ENCODE measurements at places on chromosomes 2 and 18.

DNA sequence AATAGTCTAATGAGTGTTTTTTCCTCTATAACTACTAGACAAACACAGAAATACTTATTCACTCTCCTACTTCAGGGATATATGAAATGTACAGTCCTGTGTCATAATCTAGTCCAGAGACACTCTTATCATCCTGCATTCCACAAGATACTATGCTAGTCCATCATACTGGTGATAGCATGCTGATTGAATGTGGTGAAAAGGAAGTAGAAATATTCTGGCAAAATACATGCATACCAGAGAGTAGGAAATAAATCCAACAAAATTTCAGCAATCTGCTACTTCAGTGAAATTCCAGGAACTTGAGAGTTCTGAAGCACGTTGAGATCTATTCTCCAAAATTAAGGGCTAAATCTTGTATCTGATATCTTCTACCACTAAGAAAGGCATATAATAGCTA is 353.9 kb downstream of the PID1 start:
- DNase-seq, result no peak

DNA sequence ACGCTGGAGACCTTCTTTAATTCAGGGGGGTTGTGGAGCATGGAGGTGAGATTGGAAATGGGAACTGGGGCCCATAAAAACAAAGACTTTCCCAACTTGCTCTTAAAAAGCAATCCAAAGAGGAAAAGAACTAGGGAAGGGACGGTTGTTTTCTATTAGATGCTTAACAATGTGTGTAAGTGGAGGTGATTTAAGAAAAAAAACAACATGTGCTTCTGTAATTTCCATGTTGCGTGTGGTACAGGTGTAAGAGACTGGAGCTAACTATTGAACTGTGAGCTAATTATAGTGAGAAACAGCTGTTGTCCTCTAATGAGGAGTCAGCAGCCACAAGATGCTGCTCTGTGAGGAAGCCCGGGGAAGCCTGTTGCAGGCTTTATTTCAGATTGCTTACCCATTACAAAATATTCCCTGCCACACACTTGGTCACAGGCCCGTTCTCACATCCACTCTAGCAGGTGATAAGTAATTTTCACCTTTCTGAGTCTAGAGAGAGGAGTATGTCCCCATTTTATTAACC is 280.6 kb upstream of the PARD3B start:
- DNase-seq, result no peak

DNA sequence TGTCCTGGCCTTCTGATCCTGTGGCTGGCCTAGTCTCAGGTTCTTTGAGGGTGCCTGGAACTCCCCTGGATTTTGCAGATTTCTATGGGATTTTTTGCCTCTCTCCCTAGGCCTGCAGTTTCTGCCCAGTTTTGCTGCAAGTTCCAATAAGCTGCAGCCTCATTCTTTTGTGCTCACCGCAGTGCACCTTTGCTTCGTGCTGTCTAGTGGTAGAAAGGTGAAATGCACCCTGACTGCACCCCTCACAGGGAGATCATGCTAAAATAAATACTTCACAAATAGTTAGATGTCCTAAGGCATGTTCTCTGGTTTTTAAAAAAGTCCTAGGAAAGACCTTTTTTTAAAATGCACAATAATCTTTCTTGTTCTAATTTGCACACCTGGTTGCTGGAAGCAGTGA is 72.5 kb downstream of the GNAL start:
- no peak for DNase-seq

- no peak for DNase-seq
Measured at GRCh38 chr2:174833737-174834136, 69.5 kb upstream of the CHRNA1 start.

DNA sequence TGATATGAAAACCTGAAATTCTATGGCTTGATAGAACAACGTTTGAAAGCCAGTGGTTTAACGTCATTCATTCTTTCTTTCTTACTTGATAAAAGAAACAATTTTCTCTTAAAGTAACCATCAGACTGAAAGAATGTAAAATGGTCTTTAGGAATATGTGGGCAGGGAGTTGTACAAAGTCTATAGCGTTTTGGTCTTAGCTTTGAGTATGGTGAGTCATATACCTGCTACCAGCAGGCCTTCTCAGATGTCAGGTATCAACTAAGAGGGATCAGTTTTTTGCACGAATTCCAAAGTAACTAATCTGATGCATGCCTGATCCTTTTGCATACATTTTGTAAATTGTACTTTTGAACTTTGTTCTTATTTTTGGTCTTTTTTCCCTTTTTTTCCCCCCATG is 101.5 kb upstream of the DSEL start:
- DNase-seq, result no peak

DNA sequence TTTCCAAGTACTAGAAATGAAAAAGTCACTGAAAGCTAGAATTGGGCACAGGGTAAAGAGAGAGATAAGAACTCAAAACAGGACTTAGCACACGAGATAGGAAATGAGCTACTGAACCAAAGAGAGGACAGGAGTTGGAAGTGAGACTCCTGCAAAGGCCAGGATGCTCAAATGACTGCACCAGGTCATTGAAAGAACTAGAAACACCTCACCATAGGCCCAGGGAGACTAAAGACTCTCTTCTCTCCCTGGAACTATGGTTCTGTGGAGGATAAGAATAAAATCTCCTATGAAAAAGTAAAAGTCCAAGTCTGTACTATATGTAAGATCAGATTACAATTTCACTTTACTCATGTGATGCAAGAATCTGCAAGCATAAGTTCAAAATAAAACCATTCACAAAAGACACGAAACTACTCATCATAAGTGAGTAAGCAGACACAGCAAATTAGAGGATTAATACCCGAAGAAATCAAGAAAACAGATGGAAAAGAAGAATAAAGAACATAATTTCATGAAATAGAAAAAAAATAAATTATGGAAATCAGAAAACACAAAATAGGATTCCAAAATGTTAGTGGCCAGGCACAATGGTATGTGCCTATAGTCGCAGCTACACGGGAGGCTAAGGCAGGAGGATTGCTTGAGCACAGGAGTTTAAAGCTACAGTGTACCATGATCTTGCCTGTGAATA is 6.5 kb downstream of the NBAS start:
- no peak for DNase-seq

- no peak for DNase-seq
Measured at GRCh38 chr2:172275239-172275638, 152.1 kb upstream of the ITGA6 start.

GRCh38 chr2:72414137-72414760 is 266.6 kb upstream of the CYP26B1 start:
- DNase-seq, result no peak

GRCh38 chr2:60067006-60067405 is 486.4 kb downstream of the BCL11A start:
- no peak for DNase-seq

DNA sequence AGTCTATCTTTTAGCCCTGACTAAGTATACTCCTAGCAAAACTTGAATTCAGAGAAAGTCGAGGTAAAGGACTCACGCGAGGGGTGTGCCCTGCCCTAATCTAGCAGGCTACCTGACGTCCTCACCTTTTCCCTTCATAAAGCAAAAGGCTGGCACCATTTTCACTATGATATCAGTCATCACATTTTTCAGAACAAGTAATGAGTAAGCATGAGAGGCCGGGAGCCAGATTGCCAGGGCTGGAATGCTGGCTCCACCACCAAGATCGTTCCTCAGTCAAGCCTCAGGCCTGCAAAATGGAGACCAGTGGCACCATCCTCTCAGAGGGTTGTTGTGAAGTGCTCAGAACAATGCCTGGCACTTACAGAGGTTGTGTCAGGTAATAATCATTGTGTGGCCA is 18.7 kb upstream of the NCKAP5 start:
- no peak for DNase-seq

- DNase-seq, result no peak
Measured at GRCh38 chr18:35512761-35513160, 15.0 kb upstream of the INO80C start.

DNA sequence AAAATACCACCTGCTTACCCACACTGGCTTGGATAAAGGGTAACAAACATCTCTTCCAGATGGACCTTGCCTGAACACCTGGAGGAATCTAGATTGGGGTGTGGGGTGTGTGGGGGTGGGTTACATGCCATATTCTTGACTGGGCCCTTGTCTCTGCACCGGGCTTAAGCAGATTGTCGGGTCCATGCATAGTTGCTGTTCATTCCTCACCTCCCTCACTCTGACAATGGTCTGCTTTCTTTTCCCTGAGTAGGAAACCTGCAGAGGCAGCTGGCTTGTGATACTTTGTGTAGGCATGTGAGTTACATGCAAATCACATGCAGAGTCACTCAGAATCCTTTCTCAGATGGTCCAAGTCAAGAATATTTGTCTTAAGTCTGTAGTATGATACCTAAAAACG is 112.8 kb upstream of the GLS start:
- no peak for DNase-seq

- no peak for DNase-seq
Measured at GRCh38 chr2:207734636-207735512, 23.4 kb downstream of the CCNYL1 start.

- DNase-seq, result no peak
Measured at GRCh38 chr18:79926715-79927606, 24.5 kb downstream of the SLC66A2 start.

DNA sequence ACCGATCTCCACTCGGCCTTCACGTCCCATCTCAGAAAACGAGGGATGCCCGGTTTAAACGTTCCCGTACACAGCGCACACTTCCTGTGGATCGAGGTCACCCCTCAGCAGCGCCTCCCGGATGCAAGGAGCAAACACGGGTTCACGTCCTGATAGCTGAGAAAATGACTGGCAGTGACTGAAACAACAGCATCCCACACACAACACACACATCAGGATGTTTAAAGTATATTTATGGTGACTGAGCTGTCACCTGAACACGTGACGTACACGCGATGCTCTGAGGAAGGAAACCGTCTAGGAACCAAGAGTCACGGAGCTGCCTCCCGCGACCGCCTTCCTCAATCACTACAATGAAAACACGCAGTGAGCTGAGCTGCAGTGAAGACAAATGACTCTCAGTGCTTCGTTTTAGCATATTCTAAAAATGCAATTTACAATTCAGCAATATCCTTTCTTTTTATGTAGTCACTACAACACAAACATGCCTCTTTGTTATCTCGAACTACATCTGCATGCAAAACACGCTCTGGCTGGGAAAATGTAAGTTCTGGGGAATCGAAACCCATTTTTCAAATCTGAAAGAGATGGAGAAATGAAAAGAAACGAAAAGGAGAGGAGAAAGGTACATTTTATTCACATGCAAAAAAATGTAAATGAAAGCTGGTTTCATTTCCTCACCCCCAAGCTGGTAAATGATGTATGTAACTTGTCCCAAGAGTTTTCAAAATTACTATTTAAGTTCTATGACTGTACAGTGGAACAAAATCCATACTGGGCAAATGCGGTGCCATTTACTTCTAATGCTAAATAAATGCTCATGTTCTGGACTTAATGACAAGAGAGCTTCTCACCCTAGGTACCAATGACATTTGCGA is 19.8 kb downstream of the HDAC4 start:
- peak; percentile 67 for DNase-seq

DNA sequence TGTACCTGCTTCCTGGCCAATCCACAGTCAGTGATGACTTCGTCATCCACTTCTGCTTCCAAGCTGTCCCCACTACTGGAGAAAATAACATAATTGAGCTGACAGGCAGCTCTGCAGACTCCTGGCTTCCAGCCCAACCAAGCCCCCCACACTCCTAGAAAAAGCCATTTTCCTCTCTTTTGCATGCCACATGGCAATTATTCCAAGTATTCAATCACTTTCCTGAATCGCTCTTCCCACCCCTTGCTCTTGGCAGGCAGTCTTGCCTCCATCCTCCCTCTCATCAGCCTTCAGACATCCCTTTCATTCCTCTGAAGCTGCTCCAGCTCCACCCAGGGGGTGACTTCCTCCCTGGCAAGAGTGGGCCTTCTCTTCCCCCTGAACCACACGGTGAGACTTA is 14.3 kb upstream of the ST8SIA5 start:
- no peak for DNase-seq

- DNase-seq, result no peak
Measured at GRCh38 chr2:219335373-219335786, 2.8 kb upstream of the RESP18 start.

DNA sequence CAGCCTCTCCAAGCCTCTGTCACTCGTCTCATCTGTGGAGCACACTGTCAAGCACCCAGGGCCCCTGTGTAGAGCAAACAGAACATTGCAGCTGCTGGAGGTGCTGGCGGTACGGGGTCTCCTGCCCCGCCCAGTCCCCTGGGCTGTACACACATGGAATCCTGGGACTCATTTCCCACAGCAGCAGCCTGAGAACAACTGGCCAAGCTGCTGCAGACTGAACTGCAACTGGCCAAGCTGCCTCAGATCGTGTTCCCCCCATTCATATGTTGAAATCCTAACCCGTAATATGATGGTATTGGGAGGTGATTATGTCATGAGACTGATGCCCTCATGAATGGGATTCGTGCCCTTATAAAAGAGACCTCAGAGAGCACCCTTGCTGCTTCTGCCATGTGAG is 130.5 kb downstream of the NCK2 start:
- no peak for DNase-seq

DNA sequence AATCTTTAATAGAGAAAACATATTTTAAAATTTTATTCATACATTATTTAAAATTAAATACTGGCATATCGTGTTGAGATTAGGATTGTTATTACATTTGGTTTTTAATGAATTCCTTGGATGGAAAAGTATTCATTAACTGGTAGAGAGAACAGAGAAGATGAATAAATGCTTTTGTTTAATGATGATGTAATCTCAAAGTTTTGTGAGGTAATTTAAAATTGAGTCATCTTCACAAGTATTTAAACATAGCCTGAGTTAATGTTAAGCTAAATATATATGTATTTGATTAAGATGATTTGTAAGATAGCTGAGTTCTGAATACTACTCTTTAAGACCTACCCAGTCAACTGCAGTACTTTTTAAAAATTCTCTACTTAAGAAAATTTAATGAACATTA is 713.4 kb upstream of the VRK2 start:
- no peak for DNase-seq

DNA sequence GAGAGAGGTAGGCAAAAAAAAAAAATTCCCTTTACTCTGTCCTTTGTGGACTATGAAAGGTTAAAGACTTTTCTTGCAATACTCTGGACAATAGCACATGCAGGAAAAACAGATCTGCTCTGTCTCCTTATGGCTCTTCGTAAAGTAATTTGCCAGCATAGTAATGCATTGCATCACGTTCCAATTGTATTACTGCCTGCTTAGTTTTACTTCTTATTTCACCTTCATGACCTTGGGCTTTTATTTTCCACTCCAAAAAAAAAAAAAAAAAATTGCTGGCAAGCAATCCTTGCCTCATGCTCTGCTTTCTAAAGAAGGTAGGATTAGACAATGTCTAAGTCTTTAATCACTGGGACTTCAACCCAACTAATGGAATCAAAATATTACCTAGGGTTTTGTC is 1802.7 kb downstream of the SUCLG1 start:
- DNase-seq, result no peak

GRCh38 chr2:55862246-55862645 is 61.3 kb downstream of the EFEMP1 start:
- DNase-seq, result no peak

DNA sequence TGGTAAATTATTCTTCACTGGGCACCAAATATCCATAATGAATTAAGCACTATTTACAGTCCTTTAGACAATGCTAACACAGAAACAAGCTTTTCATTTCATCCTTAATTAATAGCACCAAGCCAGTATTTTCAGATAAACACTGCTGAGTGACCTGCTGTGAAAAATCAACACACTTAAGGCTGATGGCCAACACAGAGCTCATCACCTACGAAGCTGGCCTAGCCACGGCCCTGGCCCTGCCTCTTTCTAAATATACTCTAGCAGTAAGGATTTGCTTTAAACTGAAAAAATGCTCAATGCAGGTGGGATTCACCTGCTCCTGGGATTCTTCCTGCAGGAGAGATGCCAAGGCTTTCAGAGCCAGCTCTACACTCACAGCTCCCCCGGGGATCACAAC is 18.4 kb downstream of the CYB5A start:
- DNase-seq, result no peak

- DNase-seq, result no peak
Measured at GRCh38 chr18:11994336-11994702, 13.0 kb downstream of the IMPA2 start.

Measured in stimulated activated naive CD4-positive, alpha-beta T cell treated with Interleukin-2 at 50 U/mL for 16 hours (primary cell).